Central memory CD8-positive, alpha-beta T cell (primary cell): ENCODE measurements at places on chromosomes 2 and 18.
A peak's percentile ranks its signal among the peaks of the same experiment; 100 is the strongest.

DNA sequence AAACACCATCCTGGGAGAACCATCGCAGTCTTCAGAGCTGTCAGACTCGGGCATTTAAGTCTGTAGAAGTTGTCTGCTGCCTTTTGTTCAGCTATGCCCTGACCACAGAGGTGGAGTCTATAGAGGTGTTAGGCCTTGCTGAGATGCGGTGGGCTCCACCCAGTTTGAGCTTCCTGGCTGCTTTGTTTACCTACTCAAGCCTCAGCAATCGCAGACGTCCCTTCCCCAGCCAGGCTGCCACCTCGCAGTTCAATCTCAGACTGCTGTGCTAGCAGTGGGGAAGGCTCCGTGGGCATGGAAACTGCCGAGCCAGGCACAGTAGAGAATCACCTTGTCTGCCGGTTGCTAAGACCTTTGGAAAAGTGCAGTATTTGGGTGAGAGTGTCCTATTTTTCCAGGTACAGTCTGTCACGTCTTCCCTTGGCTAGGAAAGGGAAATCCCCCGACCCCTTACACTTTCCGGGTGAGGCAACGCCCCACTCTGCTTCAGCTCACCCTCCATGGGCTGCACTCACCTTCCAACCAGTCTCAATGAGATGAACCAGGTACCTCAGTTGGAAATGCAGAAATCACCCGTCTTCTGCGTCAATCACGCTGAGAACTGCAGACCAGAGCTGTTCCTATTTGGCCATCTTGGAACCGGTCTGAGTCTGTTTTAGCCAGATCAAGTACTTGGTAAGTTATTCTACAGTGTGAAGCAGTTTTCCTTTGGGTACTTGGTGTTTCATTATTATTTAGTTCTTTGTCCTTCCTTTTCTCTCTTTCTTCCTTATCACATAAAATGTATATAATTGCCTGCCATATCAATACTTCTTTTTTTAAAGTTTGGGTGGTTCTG is 71.5 kb downstream of the CDC42EP3 start:
- H3K36me3 ChIP-seq = peaks cover 21% of the 10 kb centered on the region
- peak overlapping the region; percentile 99 for H3K27ac ChIP-seq
- H3K4me1 ChIP-seq = peaks cover 60% of the 10 kb centered on the region

DNA sequence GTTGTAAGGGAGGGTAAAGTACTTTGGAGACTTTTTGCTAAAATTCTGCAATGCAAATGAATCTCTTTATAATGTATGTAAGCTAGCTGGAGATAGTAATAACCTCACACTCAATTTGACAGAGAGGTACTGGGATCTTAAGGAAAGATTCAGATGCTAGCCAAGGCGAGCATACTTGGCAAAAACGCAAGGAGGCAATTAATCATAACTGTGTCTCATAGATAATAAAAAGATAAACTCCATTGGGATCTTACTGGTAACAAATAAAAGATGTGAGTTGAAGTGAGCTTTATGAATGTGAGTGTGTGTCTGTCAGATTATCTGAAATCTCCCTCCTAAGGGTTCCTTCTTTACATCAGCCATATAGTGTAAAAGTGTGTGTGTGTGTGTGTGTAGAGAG is 533.0 kb downstream of the TMX3 start:
- no peak overlapping the region for H3K4me3 ChIP-seq
- H3K27ac ChIP-seq = no peak overlapping the region
- no peaks in the 10 kb centered on the region for H3K27me3 ChIP-seq
- H3K4me1 ChIP-seq = no peaks in the 10 kb centered on the region

DNA sequence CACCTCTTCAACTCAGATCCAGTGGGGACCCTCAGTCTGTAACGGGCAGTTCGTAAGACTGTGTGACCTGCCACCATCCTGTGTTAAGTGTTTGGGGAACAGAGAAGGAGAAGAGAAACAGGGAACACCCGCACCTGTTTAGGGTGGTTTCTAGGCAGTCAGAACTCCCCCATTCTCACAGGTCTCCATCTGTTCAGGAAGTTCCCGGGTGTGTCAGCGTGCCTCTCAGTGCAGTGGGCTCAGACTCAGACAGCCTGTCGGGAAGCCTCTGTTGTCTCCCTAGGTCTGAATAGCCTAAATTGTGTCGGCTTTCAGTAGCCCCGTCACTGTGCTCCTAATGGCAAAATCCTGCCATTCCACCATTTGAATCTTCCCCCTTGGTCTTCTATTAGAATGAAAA is 256.6 kb downstream of the LOXHD1 start:
- H3K4me3 ChIP-seq = no peak overlapping the region
- DNase-seq = no peak
- no peak overlapping the region for H3K27ac ChIP-seq
- peaks cover 7% of the 10 kb centered on the region for H3K36me3 ChIP-seq
- peaks cover 12% of the 10 kb centered on the region for H3K4me1 ChIP-seq

- no peak for DNase-seq
- H3K4me3 ChIP-seq = no peak overlapping the region
- no peaks in the 10 kb centered on the region for H3K36me3 ChIP-seq
- no peak overlapping the region for H3K27ac ChIP-seq
- H3K4me1 ChIP-seq = no peaks in the 10 kb centered on the region
These were observed 76.7 kb downstream of the MRPS9 start for GRCh38 chr2:105114551-105114950.

DNA sequence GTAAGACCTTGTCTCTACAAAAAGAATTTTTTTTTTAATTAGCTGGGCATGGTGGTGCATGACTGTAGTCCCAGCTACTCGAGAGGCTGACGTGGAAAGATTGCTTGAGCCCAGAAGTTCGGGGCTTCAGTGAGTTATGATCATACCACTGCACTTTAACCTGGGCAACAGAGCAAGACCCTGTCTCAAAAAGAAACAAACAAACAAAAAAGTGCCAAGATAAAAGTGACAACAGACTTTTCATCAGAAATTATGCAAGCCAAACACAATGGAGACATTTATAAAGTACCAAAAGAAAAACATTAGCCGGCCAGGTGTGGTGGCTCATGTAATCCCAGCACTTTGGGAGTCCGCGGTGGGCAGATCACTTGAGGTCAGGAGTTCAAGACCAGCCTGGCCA is 26.7 kb downstream of the HADHA start:
- H3K27ac ChIP-seq = no peak overlapping the region
- H3K4me1 ChIP-seq = peaks cover 15% of the 10 kb centered on the region
- no peak for DNase-seq

GRCh38 chr2:42202634-42203008 is 33.5 kb downstream of the EML4 start:
- peaks cover 17% of the 10 kb centered on the region for H3K36me3 ChIP-seq
- no peak for DNase-seq
- H3K4me3 ChIP-seq = no peak overlapping the region
- H3K27me3 ChIP-seq = no peaks in the 10 kb centered on the region
- peaks cover 66% of the 10 kb centered on the region for H3K4me1 ChIP-seq

- no peaks in the 10 kb centered on the region for H3K36me3 ChIP-seq
- H3K4me1 ChIP-seq = no peaks in the 10 kb centered on the region
- no peak overlapping the region for H3K27ac ChIP-seq
- no peak overlapping the region for H3K4me3 ChIP-seq
- no peaks in the 10 kb centered on the region for H3K27me3 ChIP-seq
These were observed 48.8 kb downstream of the TCF4 start for GRCh38 chr18:55539240-55539639.

DNA sequence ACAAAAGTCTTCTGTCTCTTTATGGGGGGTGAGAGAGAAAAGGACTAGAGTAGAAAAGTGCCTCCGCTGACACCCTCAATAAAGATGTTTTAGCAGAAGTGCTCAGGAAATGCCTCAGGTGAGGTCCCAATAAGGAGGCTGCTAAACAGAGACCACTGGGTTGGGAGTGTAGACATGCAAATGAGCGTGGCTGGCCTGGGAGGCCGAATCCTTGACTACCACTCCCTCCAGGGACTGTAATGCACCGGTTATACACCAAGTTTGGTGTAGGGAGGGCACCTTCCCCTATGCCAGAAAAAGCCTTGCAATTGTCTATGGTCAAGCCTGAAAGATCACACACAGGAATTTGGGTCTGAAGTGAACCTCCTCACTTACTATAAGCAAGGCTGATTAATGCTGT is 1.8 kb downstream of the TMX3 start:
- peaks cover 21% of the 10 kb centered on the region for H3K36me3 ChIP-seq
- H3K27ac ChIP-seq = no peak overlapping the region
- H3K4me1 ChIP-seq = peaks cover 44% of the 10 kb centered on the region

DNA sequence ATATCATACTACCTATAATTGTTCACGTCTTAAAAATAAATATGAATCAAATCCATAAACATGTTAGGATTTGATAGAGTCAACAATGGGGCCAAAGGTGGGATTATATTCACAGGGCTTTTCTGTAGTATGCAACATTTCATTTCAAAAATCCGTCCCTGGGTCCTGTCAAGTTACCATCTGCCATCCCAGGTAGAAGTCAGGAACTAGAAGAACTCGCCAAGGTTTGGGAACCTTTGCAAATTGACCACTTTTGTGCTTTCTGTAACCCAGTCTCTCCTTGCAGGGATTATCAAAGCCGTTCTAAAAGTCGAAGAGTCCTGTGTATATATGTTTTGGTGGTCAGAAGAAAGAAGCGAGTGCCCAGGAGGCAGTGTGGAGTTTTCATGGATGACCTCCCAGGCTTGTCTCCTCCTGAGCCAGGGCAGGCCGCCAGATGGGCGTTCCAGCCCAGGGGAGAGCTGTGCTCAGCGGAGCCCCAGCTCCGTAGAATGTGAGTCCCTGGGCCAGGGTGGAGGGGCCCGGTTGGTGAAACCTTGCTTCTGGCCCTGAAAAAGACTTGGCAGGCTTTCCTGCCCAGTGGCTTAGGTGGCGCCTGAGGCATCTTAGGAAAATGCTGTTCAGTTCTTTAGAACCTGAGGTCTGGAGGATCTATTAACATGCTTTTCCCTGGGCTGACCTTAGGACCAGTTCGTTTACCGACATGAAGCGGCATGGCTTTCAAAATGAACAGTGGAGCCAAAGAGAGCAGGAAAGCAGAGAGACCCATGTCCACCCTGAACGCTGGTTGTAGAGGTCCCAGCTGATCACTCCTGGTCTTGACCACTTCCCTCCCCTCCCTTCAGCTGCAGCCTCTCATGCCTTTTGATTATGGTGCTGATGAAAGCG is 69.2 kb downstream of the LONRF2 start:
- H3K36me3 ChIP-seq = no peaks in the 10 kb centered on the region
- H3K4me3 ChIP-seq = no peak overlapping the region
- H3K27ac ChIP-seq = no peak overlapping the region
- no peaks in the 10 kb centered on the region for H3K4me1 ChIP-seq

DNA sequence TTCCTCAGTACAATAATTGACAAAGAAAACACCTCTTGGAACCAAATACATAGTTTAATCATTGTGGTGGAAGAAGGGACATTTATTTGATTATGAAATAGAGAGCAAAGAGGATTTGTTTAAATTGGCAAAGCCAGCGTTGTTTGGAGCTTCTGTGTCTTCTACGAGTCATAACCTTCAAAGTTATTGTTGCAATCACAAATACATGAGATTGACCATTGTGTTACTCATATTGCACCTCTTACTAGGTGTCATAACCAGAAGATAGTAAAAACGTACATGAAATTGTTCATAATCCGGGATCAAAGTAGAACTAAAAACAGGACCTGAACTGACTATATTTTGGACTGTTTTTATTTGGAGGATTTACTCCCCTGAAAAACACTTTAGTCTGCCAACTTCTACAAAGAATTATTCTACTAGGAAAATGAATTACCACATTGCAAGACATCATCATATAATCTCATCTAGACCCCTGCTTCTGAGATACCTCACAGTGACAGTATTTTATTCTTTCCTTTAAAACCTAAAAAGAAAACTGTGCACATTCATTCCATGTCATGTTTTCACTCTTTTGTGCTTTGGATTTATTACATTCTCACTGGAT is 151.7 kb upstream of the KLF7 start:
- H3K27me3 ChIP-seq = peaks cover 30% of the 10 kb centered on the region
- H3K4me1 ChIP-seq = no peaks in the 10 kb centered on the region
- H3K4me3 ChIP-seq = no peak overlapping the region
- no peak overlapping the region for H3K27ac ChIP-seq
- DNase-seq = no peak

DNA sequence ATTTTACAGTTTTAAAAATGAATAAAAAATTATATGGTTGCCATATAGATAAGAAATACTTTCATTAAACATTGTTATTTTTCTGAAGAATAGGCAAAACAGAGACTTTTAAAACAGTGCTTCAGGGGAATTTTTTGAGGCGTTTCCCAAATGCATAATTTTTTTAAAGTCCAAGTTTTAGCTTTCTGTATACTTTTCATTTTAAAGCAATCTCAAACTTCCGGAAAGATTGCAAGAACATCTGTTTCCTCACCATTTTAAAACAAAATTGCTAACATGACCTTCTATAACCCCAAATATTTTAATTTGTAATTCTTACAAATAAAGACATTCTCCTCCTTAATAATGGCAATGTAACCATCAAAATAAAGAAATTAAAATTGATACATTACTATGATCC is 15.1 kb upstream of the MBD2 start:
- DNase-seq = no peak
- H3K4me3 ChIP-seq = no peak overlapping the region
- H3K36me3 ChIP-seq = no peaks in the 10 kb centered on the region
- H3K27me3 ChIP-seq = no peaks in the 10 kb centered on the region

DNA sequence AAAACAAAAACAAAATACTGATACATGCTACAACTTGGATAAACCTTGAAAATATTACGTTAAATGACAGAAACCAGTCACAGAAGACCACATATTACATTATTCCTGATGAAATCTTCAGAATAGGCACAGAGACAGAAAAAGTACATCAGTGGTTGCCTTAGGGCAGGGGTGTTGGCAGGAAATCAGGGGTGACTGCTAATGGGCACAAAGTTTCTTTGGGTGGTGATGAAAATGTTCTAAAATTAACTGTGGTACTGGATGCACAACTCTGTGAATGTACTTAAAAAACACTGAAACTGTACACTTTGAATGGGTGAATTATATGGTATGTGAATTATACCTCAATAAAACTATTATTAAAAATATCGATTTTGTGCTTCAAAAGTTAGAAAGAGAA is 16.6 kb downstream of the NCKAP1 start:
- no peak for DNase-seq
- no peak overlapping the region for H3K4me3 ChIP-seq
- H3K27me3 ChIP-seq = no peaks in the 10 kb centered on the region
- H3K36me3 ChIP-seq = peaks cover 2% of the 10 kb centered on the region
- H3K4me1 ChIP-seq = no peaks in the 10 kb centered on the region
- H3K27ac ChIP-seq = no peak overlapping the region

GRCh38 chr2:191983591-191983990 is 136.7 kb upstream of the CAVIN2 start:
- no peak overlapping the region for H3K27ac ChIP-seq
- no peak overlapping the region for H3K4me3 ChIP-seq
- H3K4me1 ChIP-seq = no peaks in the 10 kb centered on the region
- no peaks in the 10 kb centered on the region for H3K36me3 ChIP-seq
- DNase-seq = no peak
- peaks cover 42% of the 10 kb centered on the region for H3K27me3 ChIP-seq

DNA sequence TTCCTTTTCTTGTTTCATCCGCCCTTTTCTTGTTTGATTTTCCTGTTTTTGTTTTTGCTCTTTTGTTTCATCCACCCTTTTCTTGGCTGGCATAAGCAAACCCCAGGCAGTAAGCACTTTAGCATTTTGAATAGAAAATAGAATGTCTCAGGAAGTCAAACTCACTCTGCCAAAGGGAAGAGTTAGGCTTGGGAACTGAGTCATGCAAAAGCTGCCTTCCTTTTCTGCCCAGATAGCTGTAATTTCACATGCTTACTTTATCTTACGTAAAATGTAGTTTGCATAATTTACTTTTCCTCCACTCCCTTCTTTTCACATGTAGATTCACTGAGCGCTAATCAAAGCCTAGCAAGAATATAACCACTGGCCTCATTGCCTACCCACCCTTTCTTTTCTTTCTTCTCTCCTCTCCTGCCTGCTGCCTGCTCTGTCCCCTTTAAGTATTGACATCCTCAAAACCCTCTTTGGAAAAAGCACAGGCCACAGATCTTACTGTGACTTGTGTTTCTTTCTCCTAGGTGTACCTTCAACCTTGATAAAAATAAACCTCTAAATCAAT is 48.4 kb downstream of the CNGA3 start:
- no peak overlapping the region for H3K27ac ChIP-seq
- no peaks in the 10 kb centered on the region for H3K36me3 ChIP-seq
- H3K4me3 ChIP-seq = no peak overlapping the region
- no peaks in the 10 kb centered on the region for H3K4me1 ChIP-seq
- DNase-seq = no peak
- peaks cover 66% of the 10 kb centered on the region for H3K27me3 ChIP-seq
